CD4-positive, alpha-beta T cell treated with Interleukin-17A for 1 hour (primary cell): ENCODE measurements at places on chromosomes 3 and 15.
A peak's percentile ranks its signal among the peaks of the same experiment; 100 is the strongest.

GRCh38 chr3:108103886-108104797 is 13.3 kb upstream of the CD47 start:
- no peak for DNase-seq

- DNase-seq: no peak
These were observed 269.0 kb downstream of the GOLGA6L6 start for GRCh38 chr15:20272422-20273184.

DNA sequence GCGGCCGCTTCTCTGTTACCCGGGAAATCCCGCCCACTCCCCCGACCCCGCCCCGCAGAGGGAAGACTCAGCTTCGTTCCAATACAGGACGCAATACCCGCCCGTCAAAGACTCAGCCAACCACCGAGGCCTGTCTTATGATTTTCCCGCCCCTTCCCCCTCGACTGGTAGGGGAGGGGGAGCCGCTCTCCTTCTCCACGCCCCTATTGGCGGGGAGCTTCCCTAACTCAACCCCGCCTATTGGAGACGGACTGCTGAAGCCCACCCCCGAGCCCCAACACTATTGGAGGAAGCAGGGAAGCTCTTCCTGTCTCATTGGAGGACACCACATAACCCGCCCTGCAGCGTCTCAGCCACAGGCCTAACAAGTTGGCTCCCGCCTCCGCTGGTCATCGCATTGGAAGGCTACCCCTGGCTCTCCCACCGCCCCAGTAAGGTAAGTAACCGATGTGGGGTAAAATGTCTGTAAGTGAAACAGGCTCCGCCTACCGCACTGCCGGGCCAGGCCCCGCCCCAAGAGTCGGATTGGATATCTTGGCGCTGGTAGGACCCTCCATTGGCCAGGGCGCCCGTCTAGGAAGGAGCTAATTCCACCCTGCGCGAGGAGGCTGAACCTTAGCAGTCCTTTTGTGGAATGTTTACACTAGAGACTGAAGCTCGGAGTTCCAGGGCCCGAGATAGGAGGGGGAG is at the start of gene SIN3A:
SIN3A (minus strand) TSS at position 17 of the 690 bp plus-strand sequence. CDS start 21,315 bp downstream, outside the sequence.
- peak; percentile 100 for DNase-seq

DNA sequence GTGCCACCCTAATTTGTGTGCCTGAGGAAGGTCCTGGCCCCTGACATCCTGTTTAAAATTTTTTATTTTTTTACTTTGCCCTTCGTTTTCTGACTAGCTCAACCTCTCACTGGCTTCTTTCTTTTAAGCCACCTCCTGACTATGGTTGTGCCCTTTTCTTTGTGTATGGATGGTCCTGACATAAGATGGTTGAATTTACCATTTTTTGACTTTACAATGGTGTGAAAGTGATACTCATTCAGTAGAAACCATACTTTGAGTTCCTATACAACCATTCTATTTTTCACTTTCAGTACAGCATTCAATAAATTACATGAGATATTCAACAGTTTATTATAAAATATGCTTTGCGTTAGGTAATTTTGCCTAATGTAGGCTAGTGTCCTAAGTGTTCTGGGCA is 74.3 kb upstream of the PTX3 start:
- DNase-seq: no peak

GRCh38 chr15:69863446-69863845 is 234.3 kb downstream of the TLE3 start:
- no peak for DNase-seq

GRCh38 chr3:43181202-43181821 is 75.4 kb upstream of the POMGNT2 start:
- DNase-seq: peak; percentile 58

DNA sequence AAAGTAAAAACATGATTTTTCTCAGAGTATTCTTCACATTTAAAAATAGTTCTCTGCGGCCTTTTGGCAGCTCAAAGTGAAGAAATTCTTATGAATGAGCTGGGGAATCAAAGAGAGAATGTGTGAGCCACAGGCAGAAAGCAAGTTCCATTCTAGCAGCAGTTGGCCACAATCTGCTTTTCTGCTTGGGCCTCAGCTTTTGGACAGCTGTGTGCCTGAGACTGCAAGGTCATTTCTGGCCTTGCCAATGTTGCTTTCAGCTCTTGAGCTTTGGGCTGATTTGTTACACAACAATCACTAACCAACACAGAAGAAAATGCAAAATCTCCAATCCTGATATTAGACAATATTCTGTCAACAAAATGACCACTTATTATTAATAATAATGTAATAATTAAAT is 14.4 kb upstream of the TM4SF4 start:
- no peak for DNase-seq

- no peak for DNase-seq
These were observed 49.7 kb upstream of the UBE2E2 start for GRCh38 chr3:23153436-23153835.

- DNase-seq: no peak
These were observed 390.8 kb upstream of the ZNF385D start for GRCh38 chr3:22141769-22142168.

DNA sequence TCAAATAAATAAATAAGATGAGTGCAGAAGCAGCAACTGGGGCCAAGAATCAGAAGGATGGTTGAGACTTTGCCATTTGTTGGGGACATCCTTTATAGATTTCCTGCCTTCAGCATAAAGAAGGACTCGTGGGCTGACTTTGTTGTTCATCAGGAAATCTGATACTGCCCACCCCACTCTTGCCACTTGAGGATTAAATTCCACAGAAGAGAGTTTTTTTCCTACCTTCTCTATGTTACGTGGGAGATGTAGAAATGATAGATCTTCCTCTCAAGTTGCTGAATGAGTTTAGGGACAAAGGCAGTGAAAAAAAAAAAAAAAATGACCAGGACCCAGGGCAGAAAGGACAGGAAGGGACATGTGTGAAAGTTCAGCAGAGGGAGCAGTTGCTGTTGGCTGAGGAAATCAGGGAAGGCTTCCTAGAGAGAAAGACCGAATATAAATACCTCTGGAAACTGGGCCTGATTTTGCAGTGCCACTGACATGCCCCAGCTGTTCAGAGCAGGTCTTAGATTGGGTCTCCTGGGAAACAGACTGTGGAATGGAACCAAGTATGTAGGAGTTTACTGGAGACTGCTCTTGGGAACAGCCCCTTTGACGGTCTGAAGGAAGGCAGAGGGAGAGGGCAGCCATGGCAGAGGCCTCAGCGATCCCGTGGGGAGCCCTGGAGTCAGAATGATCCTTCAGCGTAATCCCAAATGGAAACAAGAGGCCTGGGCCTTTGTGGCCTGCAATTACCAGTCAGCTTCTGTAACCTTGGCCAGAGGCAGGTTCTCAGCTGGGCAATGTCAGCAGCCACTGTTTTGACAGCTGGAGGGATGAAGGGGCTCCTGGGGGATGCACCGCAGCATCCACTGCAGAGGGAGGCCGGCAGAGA is 50.9 kb downstream of the C3orf20 start:
- DNase-seq: no peak

DNA sequence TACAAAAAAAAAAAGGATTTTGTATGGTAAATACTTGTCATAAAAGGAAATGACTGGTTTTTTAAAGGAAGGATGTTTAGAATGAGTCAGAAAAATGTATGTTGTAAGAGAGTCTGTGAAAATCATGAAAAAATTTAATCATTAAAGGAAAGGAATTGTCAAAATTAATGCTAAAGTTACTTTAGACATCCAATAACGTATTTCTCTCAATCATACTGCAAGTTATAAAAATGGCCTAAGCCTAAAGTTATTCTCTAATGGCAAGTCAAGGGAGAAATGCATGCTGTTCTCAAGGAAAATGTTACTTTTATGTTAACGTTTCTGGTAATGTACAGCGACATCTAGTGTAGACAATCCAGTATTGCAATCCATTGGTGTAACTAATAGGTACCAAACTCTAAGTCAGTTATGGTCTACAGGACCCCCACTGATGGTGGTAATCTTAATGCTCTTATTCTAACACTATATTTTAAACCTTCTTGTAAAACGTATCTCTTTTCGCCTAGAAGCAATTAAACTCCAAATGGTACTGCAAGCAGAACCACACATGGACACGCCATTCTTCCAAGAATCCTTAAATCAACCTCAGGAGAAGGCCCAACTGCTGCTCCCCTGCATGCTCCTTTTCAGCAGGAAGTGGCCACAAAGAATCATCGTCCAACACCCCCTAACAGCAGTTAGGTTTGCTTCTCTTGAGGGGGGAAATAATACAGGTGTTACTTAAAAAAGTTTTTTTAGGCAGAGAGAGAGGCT is 35.2 kb downstream of the NCEH1 start:
- peak; percentile 68 for DNase-seq

DNA sequence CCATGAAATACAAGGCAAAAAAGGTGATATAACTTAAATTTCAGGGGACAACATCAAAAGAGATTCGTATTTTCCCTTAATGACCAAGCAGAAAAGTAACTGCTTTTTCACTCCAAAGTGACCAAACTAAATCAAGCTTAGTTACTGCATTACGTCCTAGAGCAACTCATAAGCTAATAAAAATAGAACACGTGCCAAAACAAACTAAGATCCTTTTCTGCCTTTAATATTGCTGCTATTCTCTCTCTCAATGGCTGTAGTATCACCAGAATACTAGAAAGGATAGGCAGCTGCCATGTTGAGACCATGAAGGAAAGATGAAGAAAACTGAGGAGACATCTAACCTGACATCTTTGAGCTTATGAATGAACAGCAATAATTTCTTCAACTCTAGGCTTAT is 43.3 kb downstream of the UBXN7 start:
- DNase-seq: no peak

GRCh38 chr3:87227104-87227834 is at the start of gene CHMP2B:
CHMP2B (plus strand) TSS chr3:87227309; CDS start chr3:87227523, 214 bp downstream.
- DNase-seq: peak; percentile 94

DNA sequence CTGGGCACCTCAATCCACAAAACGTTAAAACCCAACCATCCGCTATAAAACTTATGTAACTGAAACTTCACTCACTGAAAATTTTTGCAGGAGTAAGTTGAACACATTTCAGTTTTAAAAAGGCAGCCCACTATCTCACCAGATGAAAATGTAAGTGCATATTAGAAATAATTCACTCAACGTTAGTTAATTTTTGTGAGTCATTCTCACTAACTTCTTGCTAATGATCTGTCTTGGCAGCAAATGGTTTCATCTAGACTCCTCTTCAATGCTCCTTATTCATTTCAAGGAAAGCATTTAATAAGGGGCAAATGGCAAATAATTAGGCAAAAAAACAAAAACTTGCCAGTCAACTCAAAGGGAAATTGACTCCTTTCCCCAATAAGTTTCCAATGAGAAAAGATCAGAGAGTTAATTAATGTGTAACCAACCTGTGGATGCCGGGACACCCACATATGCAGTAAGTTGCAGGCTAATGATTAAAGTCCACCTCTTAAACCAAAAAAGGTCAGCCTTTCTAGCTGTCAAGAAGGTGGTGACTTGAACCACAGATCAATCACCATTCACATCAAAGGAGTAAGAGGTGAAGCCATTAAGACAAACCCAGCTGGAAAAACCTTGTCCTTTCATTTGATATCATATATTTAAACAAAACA is 22.9 kb upstream of the PRICKLE2 start:
- no peak for DNase-seq

DNA sequence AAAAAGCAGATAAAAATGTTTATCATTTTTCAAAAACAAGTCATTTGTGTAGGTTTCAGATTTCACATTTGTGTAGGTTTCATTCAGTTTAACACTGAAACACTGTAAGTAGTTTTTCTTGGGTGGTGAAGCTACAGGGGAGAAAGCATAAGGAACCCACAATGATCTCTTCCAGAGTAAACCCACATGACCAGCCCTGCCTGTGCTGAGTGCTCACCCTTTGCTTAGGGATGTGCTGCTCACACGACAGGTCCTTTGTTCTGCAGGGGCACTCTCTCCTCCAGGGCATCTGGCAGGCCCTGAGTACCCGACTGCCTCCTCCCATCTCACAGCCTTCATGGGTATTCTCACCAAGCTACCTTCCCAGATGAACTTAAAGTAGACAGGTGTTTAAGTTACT is 28.9 kb downstream of the ZXDC start:
- DNase-seq: no peak

GRCh38 chr15:26098801-26099200 is 235.7 kb upstream of the ATP10A start:
- no peak for DNase-seq

- DNase-seq: no peak
These were observed 52.5 kb downstream of the TP63 start for GRCh38 chr3:189683546-189684255.

- no peak for DNase-seq
These were observed 430.0 kb downstream of the SHQ1 start for GRCh38 chr3:72418244-72418643.

DNA sequence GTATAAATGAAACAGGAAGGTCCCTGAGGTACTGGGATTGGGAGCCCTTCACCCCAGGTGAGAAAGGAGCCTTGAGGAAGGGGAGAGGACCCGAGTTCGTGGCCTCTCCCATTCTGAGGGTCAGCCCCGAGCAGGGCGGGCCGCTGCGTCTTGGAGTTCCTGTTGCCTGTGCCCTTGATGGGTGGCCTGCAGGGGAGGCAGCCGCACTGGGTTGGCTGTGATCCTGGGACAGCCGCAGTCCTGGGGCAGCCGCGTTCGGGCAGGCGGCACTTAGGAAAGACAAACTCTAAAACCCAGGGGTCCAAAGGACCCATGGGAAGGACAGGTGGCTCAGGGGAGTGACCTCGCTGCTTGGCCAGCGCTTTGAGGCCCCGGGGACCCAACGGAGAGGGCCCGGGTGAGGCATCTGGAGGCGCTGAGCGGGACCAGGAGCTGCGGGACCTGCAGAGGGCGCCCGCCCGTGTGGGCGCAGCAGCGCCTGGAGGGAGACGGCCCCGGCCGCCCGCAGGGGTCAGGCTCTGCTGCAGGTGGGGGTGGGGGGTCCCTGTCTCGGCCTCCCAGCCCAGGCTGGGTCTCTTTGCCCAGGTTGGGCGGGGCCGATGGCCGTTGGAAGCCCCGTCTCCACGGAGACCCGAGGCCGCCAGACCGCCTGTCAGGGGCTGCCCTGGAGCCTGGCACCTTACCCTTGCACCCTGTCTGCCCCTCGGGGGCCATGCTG is 65.1 kb downstream of the HMCES start:
- no peak for DNase-seq
